ENCODE measurements at places on chromosomes 6 and 20.

DNA sequence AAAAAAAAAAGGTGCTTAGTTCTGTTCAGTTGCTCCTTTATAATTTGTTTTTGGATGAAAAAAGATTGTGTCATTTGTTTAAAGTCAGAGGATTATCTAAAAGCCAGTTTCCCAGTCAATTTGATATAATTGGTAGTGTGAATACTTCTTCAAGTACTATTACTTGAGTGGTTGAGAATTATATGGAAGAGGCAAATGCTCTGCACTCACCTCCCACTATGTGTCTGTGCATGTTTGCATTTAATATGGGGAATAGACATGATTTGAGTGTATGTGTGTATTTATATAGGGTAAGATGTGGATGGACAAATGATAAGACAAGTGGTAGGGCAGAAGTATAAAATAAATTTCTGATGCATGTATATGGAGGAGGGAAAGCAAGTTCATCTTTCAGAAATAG, 15.8 kb downstream of the GJA1 start:
- DNase-seq, result no peak

DNA sequence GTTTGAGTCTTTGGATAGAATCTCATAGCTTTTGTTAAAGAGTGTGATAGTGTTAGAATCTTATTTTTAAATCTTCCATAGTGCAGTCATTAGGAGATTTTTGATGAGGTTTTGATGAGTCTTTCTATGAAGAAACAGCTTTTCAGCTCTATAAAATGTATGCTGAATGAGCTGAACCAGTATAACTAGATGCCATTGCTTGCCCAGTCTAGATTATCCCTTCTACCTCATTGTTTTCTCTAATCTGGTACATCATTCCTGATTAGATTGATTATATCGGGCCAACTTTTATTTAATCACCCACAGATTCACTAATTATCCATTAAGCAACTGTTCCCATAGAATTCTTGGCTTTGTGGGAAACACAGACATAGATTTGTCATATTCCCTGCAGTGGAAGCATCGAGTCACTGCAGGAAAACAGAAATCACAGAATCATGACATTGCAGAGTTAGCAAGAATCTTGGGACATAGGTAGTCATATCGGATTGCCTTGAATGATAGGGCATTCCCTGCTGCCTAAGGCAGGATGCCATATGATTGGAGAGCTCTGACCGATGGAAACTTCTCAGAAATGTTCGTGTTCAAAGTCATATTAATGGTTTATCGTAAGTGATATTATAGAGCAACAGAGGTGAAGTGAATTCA, 882.7 kb upstream of the FLRT3 start:
- DNase-seq, result no peak

DNA sequence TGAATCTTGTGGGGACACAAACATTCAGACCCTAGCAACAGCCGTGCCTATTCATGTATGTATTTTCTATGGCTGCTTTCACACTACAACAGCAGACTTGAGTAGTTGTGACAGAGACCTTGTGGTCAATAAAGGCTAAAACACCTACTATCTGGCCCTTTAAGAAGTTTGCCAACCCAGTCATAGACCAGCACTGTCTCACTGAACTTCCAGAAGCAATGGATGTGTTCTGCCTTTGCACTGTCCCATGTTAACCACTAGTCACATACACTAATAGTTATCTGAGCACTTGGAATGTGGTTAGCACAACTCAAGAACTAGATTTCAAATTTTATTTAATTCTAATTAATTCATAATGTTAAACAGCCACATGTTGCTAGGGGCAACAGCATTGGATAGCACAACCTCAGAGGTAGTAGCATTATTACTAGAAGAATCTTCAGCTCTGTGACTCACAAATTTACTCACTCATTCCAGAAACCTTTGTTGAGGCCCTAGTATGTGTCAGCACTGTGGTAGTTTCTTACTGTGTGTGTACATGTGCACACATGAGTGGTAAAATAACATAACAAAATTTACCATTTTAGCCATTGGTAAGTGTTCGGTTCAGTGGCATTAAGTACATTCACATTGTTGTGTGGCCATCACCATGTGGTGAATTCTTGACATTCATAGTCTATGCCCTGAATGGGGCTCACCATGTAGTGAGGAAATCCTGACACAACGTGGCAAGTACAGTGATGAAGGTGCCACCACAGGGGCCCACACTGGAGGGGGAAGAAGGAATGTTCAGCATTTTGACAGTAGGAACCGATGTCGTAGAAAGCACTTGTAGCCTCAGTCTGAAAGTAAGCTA, 107.3 kb downstream of the CEP57L1 start:
- no peak for DNase-seq

- no peak for DNase-seq
Measured at GRCh38 chr6:110356778-110357177, 1.4 kb downstream of the METTL24 start.

DNA sequence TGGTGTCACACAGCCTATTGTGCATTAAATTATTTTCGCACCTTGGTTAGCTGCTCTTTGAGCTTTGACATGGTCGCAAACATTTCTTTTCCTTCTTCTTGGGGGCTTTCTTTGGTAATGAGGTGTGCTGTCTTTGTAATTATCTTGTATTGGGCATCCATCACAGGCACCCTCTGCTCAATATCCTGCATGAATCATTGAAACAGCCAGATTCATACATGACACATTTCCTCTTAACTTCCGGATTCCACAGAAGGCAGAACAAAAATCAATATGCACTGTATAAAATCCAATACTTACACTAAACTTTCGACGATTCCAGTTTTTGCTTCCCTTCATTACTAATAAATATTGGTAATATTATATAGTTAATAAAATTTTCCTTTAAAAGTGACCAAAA, 175.6 kb downstream of the SYNE1 start:
- DNase-seq, result no peak
